ENCODE measurements at places on chromosomes 1 and 21.
A peak's percentile ranks its signal among the peaks of the same experiment; 100 is the strongest.

DNA sequence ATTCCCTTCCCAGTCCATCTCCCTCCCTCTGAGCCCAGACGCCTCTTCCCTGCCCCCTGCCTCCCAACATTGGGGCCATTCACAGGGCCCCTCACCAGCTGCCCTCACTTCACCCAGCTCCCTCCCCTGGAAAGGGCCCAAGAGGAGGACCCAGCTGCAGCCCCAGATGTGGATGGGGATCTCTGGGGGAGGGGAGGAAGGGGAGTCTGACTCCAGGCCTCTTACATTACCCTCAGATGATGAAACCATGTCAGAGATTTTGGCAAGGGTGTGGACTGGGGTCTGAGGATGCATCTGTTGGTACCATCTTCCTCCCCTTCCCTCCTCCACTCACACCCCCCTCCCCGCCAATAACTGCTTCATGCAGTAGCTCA is 1.1 kb upstream of the KIF21B start:
- no peak for DNase-seq

- no peak for DNase-seq
Measured at GRCh38 chr1:239717097-239717917, 330.9 kb downstream of the CHRM3 start.

GRCh38 chr1:39294531-39294930 is 90.0 kb downstream of the MACF1 start:
- DNase-seq, result no peak

- no peak for DNase-seq
Measured at GRCh38 chr1:9894115-9894514, 16.0 kb downstream of the CTNNBIP1 start.

DNA sequence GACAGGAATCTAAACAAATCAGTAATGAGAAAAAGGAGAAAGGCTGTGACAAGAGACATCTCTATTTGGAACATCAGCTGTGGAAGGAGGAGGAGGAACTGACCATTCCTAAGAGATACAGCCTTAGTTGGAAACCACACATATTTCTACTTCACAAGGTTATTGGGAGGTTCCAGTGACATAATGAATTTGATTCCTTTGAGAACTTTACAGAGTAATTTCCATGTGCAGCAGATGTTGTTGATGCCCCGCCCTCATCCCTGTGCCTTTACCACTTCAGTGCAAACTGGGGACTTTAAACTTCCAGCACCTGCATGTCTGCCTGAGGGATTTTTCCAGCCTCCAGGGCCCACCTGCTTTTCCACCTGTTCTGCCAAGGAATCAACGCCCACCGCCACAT is 9.3 kb upstream of the ST6GALNAC5 start:
- no peak for DNase-seq

GRCh38 chr21:25942135-25942534 is 207.4 kb downstream of the GABPA start:
- DNase-seq, result no peak

DNA sequence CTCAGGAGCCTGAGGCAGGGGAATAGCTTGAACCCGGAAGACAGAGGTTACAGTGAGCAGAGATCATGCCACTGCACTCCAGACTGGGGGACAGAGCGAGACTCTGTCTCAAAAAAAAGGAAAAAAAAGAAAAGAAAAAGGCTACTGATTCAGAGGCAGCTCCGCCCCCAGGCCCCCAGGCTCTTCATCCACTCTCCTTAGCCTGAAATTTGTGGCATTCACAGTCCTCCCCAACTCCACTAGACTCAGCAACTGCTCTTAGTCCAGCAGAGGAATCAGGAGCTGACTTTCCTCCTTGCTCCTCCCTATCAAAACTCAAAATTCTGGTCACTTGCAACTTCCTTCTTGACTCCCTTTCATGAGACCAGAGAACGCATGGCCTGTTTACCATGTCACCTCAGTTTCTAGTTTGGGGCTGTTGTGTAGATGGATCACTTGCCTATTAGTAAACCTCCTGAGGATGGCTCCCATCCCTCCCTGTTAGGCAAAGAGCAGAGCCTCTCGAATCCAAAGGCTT is 27.1 kb downstream of the PCAT6 start:
- DNase-seq, result no peak

- no peak for DNase-seq
Measured at GRCh38 chr1:40256401-40257084, 1.5 kb upstream of the ZMPSTE24 start.

GRCh38 chr1:150034336-150034735 is 23.8 kb upstream of the OTUD7B start:
- DNase-seq, result no peak

- DNase-seq, result no peak
Measured at GRCh38 chr1:106921186-106921585, 135.3 kb upstream of the PRMT6 start.

DNA sequence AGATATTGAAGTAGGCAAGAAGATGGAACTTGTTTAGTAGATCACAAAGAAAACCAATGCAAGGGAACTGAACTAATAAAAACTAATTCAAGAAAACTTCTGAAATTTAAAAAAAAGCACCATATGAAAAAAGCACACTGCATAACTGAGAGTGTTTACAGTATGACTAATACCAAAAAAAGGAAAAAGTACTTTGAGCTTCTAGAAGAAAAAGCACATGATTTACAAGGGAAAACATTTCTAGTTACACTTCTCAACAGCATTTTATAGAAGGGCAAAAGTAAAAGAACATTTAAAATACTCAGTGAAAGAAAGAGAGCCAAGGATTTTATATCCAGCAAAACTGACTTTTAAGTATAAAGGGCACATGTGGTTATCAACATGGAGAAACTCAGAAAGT is 233.6 kb downstream of the RPS6KC1 start:
- no peak for DNase-seq

- DNase-seq, result no peak
Measured at GRCh38 chr1:56390232-56390867, 189.0 kb downstream of the PLPP3 start.

DNA sequence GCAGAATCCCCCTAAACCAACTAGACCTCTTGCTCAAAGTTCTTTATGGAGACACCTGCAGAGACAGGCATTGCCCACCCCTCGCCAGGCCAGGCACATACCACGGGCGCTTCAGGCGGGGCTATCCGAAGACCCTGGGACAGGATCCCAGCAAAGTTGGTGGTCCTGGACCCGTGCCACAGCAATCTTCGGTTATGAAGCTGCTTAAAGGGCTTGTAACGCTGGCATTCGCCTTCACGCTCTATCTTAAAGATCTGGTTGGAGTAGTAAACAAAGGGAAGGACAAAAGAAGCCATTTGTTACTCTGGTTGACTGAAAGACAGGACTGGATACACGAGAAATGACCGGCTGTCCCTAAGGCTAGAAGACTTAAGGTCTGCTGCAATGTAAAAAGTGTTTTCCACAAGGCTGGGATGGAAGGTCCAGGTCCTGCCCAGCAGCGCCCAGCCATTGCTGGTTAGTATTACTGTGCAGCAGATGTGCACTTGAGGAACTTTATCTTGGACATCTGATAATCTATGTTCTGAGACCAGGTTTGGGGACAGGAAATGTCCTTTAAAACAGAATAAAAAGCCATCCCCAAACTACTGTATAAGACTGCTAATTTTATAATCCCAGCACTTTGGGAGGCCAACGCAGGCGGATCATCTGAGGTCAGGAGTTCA is 42.9 kb downstream of the PARP1 start:
- DNase-seq, result no peak

GRCh38 chr1:225544263-225544662 is 108.7 kb downstream of the ENAH start:
- DNase-seq, result no peak

- peak; percentile 21 for DNase-seq
Measured at GRCh38 chr1:32612189-32612881, 38.0 kb downstream of the ZBTB8OS start.

DNA sequence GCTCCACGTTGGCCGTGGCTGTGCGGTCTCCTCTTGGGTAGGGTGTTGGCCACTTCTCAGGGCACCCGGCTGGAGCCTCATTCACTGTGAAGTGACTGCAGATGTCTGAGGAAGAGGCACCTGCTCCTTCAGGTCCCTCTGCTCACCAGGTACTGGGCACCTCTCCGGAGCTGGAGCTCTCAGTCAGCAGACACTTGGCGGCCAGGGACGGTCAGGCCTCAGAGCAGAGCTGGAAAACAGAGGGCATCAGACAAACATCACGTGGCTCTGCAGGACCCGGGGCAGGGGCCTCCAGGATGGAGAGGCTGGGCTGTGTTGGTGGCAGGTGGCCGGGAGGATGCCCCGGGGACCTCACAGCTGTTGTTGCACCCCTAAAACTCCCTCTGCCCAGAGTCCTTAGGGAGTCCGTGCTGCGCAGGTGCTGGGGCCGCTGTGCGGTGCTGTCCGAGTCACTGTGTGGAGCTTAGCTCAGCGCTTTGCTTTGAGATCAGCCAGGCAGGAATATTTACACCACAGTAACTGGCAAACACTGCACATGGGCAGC is 59.7 kb downstream of the SLX9 start:
- DNase-seq, result no peak

DNA sequence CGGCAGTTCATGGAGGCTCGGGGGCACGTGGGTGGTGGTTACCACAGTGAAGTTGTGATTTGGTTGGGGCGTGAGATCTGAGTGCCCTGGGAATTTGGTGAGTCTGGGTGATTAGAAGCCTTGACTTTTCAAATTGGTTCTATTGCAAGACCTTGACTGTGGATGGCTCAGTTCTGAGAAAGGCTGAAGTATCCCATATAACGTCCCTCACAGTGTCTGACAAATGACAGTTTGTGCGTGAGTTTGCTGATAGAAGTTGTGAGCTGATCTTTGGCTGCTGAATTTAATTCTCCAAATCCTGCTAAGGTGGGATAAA is 549 bp downstream of the MSH4 start:
- no peak for DNase-seq

DNA sequence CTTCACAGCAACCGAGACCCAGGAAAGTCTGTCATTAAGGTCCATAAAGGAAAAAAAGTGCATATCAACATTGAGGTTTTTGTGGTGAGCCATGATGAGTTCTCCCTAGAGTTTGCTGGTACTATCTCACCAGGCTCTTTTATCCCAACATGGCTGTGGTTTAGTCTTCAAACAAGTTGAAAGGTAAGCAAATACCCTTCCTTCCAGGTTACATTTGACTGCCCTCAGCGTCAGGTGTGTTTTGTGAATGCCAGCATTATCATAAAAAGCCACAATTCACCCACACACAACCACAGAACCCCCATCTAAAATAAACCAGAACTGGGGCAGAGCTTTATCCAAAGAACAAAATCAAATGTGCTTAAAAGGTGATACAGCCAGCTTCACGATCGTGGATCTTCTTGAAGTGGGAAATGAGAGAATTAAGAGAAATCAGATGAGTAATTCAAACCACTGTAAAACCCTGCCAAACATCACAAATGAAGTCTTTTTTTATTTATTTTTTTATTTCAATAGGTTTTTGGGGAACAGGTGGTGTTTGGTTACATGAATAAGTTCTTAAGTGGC is 64.7 kb downstream of the SETD4 start:
- no peak for DNase-seq

DNA sequence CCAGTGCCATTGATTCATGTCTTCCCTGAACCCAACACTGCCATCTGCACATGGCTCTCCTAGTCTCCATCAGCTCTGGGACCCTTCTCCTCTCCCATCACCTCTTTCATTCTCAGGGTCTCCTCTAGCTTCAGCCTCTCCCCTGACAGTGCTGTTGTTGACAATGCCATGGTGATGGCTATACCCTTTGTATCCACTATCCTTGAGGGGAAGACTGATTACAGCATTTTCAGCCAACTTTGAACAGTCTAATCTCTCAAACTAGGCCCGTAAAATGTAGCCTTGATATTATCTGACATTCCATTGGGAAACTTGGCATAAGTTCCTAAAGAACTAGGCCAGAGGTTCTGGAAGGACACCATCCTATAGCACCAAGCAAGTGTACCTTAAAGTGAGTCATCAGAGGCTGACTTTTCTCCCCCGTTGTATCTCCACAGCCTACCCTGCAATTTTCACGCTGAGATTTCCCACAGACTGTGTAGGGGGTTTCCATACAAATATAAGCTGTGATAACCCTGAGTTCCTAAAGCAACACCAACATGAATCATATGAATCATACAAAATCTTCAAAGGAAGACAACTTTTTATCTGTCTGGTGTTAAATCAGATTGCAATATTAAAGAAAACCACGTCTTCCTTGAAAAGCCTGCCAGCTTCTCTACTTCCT is 5.8 kb downstream of the HAO2 start:
- no peak for DNase-seq

DNA sequence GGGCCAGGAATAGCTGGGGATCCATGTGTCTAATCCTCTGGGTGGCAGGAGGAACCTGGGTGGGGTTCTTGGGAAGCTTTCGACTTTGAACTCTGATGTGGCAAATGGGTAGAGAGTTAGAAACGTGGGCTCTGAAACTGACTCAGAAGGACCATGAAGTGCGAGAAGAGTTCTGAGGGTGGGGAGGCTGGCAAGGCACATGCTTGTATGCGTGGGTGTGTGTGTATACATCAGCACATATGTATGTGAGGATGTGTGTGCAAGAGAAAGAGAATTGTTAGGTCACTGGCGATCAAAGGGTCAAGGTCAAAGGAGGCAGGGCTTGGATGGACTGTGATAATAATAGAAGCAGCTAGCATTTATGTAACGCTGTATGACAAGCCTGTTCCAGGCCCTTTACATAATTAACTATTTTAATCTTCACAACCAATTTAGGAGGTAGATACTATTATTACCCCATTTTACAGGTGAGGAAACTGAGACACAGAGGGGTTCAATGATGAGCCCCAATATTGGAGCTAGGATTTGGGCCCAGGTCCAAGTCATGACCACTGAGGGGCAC is 84.5 kb upstream of the POU3F1 start:
- no peak for DNase-seq

DNA sequence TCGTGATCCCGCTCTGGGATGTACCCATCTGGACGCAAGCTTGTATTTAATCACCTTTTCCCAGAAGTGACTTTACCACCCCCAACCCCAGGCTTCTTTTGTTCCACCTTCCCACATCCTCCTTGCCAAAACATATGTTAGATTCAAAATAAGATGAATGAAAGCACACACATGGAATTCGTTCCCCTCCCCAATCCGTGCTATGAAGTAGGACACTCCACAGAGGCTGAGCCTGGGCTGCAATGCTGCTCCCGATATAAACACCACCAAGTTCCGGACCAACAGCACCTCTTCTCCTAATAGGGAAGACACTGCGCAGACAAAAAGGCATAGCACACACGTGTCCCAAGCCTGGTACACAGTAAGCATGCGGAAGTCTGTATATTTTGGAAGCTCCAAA is 86.1 kb downstream of the CLSTN1 start:
- no peak for DNase-seq

DNA sequence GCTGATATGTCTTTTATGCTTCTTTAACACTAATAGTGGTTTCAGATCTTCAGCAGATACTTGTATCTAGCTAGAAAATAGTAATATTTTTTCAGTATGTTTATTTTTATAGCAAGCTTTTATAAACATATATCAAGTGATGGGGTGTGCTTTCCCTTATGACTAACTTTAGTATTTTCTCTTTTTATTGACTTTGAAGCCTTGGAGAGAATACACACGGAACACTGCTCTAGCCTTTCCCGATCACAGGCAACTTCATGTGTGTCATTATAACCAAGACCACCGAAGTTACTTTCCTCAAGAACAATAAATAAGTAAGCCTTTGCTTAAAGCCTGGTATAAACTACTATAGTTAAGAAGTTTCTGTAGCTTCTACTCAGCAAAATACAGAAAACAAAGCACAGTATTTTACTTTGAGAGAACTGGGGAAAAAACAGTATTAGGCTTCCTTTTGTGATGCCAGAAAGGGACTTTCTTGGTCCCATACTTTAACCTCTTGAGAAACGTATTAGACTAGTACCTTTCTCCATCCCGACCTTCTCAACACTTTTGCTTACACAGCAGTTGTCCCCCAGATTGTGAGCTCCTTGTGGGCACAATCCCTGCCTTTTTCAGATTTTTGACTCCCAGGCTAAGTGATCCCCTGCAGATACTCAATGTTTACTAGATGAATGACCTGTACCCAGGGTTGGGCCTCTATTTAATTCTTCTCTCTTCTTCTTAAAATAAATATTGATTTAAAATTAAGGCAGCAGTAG is 3.3 kb downstream of the ADSS2 start:
- DNase-seq, result no peak

All from effector memory CD4-positive, alpha-beta T cell (primary cell).